NCI-H510A treated with DMSO at 0.1 percent for 48 hours (cell line): ENCODE measurements at places on chromosomes 7 and 10.

GRCh38 chr7:118080947-118081346 lies 103.0 kb upstream of the LSM8 start:
- no peak for DNase-seq

GRCh38 chr7:74542558-74543117 lies 88.9 kb downstream of the GTF2IRD1 start:
- DNase-seq: peak; percentile 90

DNA sequence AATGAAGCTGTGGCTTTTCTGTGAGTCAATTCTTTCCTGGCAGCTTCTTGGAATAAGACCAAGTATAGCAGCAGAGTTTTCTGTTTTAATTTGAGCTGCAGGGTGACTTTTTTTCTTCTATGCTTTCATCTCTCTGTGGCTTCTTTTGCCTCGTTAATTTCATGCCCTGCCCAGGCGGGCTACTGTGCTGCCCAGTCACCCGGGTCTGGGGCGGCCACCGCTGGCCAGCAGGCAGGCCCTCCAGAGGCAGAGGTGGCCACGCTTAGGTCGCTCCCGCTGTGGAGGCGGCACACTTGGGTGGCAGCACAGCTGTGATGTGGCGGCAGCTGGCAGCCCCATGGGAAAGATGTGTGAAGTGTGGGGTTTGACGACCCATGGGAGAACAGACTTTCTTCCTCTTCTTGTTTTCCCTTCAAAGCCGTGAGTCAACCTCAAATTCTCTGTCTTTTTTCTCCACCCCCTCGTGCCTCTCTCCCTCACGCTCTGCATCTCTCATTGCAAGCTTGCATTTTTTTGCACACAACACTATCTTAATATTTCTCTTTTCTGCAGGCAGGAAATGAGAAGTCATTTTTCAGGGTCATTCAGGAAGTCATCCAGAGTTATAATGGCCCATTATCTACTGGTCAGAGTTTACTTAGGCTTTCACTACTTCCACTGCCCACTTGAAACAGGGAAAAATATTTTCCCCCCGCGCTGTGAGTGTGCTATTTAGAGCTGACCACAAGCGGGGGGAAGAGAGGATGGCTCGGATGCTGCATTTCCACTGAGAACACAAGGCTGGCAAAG lies 67.8 kb downstream of the EGFR start:
- DNase-seq: peak; percentile 11

- DNase-seq: no peak
Measured at GRCh38 chr10:23194966-23195845, 3.1 kb downstream of the PTF1A start.

- DNase-seq: no peak
Measured at GRCh38 chr10:72550239-72550638, 75.6 kb downstream of the MICU1 start.

DNA sequence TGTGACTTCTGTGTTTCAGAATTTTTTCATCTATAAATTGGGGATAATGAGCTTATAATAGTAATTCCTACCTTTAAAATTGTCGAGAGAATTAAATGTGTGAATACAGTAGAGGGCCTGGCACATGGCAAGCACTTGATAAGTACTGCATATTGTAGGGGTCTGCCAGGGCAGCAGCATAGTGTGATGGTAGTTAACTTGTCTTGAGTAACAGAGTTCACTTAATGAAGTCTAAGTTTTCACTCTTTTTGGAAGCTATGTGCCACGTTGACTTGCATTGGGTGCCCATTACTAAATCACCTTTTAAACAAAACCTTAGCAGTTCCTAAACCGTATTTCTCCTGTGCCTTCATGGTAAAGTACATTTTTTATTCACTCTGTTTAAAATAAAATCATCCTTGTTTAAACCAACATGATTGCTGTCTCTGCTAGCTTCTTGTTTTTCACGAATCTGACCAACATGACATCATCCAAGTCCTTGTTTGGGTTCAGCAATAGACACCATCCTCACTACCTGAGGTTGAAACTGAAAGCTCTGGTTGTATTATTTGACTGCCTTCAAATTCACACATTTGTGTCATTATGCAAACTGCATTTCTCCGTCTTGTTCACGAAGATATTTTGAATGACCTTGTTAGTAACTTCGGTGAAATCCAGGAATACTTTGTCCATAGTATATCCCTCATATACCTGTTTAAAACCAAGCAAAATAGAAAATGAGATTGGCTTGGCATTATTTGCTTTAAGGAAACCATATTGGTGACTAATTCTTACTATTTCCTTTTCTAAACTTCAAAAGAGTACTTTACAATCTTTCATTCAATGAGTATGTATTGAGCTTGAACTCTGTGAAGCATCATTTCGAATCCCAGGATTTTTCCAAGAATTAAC lies 340.2 kb downstream of the SUGCT start:
- DNase-seq: no peak

DNA sequence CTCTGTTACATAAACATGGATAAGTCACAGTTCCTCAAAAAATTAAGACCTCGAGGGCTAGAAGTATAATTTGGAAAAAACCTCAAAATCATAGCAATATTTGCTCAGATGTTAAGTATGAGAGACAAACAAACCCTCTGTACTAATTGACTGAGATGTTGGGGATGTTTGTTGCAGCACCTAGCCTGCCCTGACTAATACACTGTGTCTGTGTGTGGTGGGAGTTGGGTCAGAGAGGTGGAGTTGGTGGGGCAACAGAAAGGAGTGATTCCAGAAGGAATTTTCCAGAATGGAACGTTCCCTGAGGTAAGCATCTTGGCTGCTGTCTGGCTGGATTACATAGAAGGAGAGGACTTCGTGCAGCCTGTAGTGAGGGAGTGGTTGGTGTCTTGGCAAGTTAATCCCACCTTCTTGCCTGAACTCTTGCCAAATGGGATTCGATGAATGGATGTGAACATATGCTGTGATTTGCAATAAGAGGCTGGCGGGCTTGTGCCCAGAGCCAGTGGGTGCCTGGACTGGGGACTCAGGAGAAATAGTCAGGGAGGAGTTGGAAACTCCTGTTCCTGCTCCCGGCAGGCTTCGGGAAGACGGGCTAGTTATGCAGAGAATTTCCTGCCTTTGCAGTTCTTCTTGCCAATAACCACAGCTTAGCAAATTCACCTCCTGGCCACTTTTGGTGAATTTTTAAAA lies 9.3 kb upstream of the FAM180A start:
- no peak for DNase-seq
